ENCODE measurements at places on chromosomes 7 and 10. TPM values are rescaled to one million over a fixed set of nuclear protein-coding genes. Genes with fewer than 3 reads are reported as not detected.

- DNase-seq, result no peak
These were observed 54.7 kb downstream of the SYPL1 start for GRCh38 chr7:106057204-106057961.

- DNase-seq, result no peak
These were observed 63.1 kb upstream of the CNTNAP2 start for GRCh38 chr7:146053492-146053891.

GRCh38 chr7:45065031-45065995, 23.5 kb downstream of the NACAD start:
- no peak for DNase-seq

DNA sequence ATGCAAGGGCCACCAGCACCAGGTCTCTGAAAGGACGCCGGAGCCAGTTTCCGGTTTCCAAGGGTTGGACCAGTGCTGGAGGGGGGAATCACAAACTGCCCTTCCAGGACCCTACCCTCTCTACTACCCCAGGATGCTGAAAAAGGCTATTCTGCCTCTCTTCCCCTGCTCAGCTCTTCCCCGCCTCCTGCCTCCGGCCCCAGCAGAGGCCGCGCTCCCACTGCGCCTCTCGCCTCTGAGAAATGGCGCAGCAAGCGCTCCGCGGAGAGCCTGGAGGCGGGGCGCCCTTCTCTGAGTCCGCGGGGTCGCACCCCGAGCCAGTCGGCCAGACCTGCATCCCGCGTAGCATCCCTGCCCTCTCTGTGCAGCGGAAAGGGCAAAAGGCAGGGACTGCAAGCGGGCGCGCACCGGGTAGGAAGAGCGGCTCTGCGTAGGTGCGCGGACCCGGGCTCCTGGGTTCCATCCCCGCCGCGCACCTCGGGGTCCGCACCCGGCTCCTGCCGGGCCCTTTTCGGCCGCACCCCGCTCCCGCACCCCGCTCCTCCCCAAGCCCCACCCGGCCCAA, 476 bp upstream of the RET start:
- DNase-seq, result no peak

- no peak for DNase-seq
These were observed 85.4 kb upstream of the SLC13A1 start for GRCh38 chr7:123285076-123285700.

DNA sequence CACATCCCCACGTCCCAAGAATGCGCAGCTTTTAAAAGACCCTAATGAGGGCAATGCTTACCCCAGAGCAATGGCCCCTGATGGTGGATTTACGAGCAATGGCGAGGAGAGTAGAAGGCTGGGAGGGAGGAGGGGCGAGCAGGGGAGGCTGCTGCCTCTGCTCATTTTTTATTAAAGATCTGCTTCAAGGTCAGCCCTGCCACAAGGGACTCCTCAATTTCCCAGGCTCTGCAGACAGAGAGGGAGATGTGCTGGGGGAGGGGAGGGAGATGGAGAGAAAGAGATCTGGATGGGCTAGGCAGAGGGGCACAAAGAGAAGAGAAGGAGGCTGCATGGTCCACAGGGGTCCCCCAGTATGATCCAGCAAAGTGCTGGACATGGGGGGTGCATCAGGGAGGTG, 7.8 kb upstream of the SRRM3 start:
- DNase-seq, result no peak

- no peak for DNase-seq
These were observed 205.5 kb upstream of the STK17A start for GRCh38 chr7:43377196-43377960.

- DNase-seq, result no peak
These were observed 38.0 kb upstream of the LBX1 start for GRCh38 chr10:101267290-101267680.

DNA sequence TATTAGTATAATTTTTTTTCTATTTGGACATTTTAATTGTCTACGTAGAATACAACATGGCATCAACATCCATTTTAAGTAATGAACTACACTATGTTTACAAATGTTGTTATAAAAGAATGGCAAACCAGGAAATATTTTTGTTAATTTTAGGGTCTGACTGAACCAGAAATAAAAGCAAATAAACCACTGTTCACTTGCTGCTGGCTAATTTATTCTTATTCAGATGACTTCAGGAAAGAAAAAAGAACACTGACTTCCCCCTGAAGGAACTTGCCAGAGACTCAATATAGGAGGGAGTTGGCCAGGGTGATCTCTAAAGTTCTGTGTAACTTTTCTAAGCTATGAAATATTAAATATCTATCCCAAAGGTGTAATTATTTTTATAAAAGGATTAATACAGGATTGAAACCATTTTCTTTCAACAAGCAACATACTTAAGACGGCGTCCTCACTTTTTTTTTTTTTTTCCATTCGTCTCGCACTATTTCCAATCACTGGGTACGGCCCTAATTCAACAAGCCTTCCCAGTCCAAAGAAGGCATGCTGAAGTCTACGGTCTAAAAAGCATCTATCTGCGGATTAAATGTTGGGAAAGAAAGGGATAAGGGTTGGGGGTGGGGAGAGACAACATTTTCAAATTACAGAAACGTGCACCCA, 1.2 kb downstream of the USP6NL start:
- DNase-seq, result no peak

GRCh38 chr7:50204581-50204980, 99.9 kb upstream of the IKZF1 start:
- no peak for DNase-seq

DNA sequence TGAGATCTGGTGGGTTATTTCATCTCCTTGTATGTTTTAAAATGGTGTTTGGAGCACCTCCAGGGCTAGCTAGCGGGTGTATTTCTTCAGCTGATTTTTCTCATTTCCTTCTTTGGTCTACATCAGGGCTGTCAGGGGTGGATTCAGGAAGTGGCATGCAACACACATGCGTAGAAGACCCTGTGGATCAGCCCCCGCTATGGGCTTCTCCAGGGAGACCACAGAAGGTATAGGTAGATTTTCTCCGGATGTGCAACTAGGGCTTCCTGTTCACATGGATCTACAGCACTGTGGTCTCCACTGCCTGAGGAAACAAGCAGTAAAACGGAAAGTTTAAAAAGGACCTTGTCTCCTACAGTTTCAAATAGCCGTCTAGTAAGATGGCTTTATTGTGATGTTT, 10.4 kb downstream of the NUB1 start:
- DNase-seq, result no peak

DNA sequence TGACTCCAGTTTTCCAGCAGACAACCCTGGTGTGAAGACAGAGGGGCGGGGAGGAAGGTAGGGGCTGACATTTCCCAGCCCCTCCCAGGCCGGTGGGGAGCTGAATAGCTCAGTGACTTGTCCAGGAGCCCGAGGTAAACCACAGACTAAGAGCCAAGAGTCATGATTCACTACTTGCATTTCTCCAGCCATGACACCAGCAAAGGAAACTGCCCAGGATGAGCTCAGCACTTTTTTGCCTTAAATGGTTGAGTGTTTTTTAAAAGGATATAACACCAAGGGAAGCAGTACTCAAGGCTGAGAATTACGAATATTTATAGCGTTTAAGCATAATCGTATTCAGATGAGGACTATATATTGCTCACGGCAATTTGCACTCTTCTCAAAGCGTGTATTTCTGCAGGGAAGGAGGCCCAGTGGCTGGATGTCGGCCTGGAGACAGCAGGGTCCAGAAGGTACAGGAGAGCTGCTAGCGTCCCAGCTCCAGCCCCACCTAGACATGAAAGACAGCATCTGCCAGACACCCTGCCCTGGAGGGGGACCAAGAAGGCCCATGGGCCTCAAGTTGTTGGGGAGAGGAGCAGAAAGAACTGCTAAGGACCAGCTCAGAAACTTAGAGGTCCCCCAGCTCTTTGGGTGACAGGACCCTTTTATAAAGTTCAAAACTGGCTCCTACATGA, 141.4 kb downstream of the GRID1 start:
- DNase-seq, result peak; percentile 51

DNA sequence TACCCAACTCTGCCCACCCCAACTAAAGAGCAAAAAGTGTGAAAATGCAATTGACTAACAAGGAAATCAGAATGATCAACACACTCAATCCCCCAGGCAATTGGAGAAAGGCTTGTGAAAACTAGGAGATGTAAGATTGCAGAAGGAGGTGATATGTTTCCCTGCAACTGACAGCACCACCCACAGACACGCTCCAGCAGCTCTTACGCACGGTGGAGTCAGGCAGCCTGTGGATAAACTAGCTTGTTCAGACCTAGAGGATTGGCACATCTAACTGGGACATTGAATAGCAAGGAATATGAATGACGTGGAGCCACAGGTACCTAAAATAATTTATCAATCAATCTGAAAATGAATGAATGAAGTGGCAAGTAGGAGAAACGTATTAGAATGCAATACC, 125.7 kb upstream of the MYO3A start:
- no peak for DNase-seq

GRCh38 chr10:46019569-46020343, 10.7 kb downstream of the NCOA4 start:
- peak; percentile 60 for DNase-seq

- DNase-seq, result no peak
These were observed 70.5 kb downstream of the SHH start for GRCh38 chr7:155741805-155742204.

GRCh38 chr10:61271127-61271780, 181.9 kb downstream of the TMEM26 start:
- DNase-seq, result no peak

DNA sequence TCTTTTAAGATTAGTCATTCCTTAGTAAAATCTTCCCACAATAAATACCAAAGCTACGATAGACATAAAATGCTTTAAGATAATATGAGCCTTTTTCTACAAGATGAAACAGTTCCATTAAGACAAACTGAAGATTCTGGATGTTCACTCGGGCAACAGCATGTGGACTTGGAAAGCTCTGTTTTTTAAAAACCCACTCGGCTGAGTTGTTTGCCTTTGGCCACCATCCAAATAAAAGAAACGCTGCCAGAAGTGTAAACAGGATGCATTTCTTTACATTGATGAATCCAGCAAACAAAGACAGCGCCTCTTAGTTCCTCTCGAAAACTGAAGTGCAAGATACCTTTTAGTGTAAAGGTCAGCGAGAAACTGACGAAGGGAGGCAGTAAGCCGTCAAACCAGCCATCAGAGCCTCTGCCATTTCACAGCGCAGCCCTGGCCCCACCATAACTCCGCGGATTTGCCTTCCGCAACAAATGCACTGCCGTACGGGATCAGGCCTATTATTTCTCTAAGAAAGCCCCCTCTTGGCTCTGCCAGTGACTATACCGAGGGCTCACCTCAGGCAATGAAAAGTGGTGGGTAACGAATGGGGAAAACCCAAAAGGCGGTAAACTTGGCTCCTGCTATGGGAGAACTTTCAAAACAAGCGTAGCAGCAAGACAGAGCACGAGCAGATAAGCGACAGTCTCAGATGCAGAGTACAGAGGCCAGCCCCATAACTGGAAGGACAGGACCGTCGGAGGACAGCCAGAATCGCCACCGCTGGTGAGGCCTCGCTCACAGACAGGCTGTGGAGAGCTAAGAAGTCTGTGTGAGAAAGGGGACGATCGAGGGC, 41.4 kb downstream of the GNA12 start:
- DNase-seq, result no peak

- DNase-seq, result no peak
These were observed 33.3 kb downstream of the CDK14 start for GRCh38 chr7:90629297-90629918.

DNA sequence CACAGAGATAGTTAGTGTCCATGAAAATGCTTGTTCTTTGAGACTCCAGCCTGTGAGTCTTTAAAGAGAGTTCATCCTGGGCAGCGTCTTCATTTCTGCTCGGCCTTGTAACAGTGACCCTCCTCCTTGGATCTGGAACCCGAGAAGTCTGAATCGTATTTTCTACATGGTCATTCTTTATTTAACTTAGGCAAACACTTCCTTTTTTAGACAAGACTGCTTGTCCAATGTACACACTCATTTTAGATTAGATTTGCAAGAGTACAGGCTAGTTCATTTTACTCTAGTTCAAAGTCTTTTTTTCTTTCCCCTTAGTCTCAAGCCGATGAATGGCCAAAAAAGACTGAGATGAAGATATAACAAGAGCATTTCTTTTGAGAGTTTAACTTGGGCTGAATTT, 133.5 kb downstream of the CHN2 start:
- DNase-seq, result no peak

BLNK gene
- 20.2 TPM for total RNA-seq

CABCOCO1 gene
- 0.26 TPM for total RNA-seq

GCC1 gene
- total RNA-seq, result 13.1 TPM

FAM25C gene
- total RNA-seq, result not detected

CRHR2 gene
- 1.5 TPM for total RNA-seq

SEC23IP gene
- 48.4 TPM for total RNA-seq

DNMBP gene
- total RNA-seq, result 13.4 TPM
